ENCODE measurements at places on chromosomes 7 and 10.

- DNase-seq: no peak
Measured at GRCh38 chr10:27912231-27912630, 86.6 kb downstream of the ODAD2 start.

GRCh38 chr7:137572056-137572784 is 228.7 kb upstream of the PTN start:
- DNase-seq: no peak

DNA sequence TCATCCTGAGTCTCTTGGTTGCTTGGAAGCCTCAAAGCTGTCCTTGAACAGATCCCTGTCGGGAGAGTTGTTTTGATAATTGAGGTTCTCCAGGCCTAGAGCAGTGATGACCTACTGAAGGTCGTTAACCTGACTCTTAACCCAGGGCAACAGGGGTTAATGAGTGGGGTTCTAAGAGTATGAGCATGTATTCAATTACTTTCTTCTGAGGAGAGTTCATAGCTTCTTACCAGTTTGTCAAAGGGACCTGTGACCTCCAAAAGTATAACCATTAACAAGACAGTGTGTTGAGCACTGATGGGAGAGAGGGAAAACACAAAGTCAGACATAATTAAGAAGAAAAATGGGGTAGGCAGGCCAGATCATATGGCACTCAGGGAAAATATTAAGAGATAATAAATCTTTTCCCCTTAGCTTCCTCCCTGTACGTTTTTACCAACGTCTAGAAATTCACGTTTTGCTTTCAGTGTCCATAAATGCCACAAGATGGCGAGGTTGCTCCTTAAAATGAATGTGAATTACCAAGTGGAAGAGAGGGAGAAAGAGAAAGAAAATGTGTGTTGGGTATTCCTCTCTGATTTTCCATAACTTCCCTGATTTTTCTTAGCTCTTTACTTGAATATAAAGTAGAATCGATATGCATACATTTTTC is 97.6 kb downstream of the SUGCT start:
- DNase-seq: no peak

DNA sequence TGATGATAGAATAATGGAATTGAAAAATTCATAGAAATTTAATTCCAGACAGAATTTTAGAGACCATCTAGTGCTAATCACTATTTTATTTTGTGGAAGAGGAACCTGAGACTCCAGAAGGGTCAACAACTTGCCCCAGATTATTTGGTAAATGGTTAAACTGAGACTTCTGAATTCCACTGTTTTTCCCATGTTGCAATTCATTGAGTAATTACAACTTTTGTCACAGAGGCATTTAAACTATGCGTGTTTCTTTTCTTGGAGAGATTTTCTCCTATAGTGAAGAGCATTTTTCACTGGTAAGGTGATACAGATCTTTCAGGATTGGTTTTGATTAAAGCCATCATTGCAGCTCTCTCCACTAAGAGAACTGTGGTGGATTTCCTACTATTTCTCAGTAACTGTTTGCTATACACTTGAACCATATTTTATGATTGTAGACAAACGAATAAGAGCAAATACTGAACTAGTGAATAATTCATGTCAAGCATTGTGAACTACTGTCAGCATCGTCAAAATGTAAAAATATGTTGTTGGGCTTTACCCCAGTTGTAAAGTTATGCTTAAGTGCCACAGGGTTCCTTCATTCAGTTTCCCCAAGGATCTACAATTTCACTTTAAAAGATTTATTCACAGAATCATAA is 26.5 kb downstream of the LRGUK start:
- no peak for DNase-seq

DNA sequence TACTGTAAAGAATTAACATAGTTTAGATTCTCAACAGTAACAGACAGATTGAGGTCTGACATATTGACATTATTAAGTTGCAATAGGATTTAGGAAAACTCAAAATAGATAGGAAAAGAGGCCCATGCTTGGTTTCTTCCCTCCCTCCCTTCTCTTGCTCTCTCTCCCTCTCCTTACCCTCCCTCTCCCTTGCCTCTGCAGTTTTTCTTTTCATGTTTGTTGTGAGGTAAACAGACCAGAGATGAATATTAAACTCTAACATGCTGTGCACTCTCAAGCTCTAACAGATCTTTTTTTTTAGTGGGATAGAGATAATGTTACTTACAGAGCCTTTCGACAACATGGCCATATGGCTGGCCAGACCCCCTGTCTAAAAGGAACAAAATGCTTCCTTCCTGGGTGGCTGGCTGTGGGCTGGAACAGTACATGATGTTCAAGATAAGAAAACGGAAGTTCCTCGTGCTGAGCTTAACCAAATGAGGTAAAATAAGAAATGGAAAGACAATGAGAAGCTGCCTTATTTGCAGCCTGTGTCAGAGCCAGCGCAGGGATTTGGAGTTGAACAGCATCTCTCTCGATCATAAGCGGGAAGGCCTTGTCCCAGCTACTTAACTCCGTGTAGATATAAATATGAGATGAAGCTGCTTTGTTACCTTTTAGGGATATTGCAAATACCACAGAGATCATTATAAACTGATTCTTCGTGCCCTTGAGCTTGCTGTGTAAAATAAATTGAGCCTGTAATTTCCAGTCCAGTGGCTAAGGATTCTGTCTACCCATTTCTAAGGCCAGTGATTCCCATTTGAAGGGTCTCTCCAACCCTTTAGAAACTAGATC is 391.9 kb upstream of the NPVF start:
- DNase-seq: no peak

DNA sequence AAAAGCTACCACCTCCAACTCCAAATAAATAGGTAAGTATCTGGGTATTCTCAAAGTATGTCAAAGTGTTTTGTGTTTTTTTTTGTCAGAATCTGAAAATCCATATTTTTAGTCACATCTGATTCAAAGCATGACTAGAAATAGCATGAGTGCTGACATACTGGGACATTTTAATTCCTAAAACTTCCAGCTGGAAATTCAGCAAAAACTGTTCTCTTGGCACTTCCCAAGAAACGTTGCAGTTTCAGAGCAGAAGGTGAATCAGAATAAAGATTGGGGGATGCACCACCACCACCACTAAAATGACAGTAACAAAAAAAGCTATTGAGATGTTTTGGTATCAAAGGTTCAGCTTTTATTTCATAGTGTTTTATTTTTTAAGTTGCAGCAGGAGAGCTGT is 724.6 kb upstream of the CELF2 start:
- DNase-seq: no peak

GRCh38 chr10:13439313-13440184 is 89.3 kb downstream of the BEND7 start:
- no peak for DNase-seq

- DNase-seq: no peak
Measured at GRCh38 chr10:63666836-63667383, 145.7 kb downstream of the REEP3 start.

GRCh38 chr7:130272381-130273080 is 5.9 kb downstream of the CPA2 start:
- DNase-seq: no peak

DNA sequence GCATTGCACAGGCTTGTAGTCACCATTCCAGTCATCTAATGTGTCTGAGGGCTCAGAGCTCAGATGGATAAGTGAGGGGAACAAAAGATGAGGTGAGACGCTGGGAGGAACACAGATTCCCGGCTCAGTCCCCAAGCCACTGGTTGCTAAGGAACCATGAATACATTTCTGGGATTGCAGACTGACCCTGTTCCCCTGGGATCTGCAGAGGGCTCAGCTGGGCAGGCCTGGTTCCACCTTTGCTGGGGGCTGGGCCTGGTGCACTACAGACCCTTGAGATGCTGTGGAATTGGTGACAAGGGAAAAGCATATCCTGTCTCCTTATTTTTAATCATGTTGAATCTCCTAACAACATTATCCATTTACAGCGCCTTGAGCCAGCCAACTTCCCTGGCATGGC is 19.2 kb downstream of the ELFN1 start:
- no peak for DNase-seq

DNA sequence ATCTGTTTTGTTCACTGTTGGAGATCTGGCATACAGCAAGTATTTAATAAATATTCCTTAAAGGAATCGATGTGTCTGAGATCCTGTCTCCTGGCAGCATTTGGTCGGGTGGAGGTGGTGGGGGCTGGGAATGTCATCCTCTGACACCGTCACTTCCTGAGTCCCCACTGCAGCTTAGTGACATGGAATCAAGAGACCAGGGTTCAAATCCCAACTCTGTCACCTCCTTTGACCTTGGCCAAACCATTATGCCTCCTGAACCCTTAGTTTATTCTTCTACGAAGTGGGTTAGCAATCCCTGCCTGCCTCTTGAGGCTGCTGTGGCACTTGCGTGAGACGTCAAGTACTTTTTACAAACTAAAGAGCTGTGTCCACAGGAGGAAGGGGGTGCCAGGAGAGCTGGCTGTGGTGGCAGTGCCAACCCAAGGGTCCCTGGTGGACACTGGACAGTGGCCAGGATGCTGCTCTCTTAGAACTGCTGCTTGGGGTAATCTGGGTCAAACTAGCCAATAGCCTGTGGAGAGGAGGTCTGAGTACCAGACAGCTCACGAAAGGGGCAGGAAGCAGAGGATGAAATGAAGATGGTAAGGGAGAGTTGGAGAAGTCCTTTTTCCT is 8.0 kb upstream of the ZMIZ1 start:
- no peak for DNase-seq

- no peak for DNase-seq
Measured at GRCh38 chr10:87837445-87837844, 19.4 kb upstream of the ATAD1 start.

DNA sequence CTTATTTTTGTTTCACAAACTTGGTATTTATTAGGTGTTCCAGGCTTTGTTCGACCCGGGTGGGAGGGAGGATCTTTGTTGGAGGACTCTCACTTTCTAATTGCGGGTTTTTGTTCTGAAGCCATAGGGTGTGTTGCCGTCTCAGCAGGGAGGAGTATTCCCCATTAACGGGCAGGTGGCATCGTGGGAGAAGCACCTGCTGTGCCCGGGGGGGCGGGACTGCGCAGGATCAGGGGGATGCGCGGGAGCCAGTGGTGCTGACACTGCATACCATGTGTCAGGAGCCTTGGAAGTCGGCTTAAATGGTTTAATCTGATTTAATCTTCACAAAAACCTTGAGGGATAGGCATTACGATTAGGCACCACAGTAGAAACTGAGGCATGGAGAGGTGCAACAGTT is 113.0 kb downstream of the MGMT start:
- DNase-seq: no peak

DNA sequence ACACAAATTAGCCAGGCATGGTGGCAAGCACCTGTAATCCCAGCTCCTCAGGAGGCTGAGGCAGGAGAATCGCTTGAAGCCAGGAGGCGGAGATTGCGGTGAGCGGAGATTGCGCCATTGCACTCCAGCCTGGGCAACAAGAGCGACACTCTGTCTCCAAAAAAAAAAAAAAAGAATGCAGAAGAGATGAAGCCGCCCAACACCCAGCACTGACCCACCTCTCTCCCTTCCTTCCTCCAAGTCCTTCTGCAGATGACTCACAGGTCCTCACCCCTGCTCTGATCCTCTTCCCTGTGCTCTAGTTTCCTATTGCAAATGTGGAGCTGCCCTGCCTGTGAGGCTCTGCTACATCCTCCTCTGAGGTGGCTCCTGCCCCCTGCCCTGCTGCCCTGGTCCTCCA is 22.0 kb upstream of the OPALIN start:
- DNase-seq: no peak

DNA sequence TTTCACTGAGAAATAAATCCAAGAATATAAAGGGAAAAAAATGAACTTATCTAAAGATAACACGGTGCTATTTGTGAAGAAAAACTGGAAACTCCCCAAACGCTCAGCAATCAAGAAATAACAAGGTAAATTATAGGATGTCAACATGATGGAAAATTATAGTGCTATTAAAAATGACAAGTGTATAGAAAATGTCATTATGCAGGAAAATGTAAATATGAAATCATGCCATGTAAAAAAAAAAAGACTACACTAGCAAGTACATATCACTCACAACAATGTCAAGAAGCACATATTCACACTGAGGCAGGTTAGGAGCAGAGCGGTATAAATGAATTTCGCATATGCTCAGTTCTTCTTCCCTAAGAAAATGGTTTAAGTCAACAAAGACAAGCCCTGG is 27.7 kb downstream of the KLRG2 start:
- no peak for DNase-seq

- DNase-seq: no peak
Measured at GRCh38 chr7:117862378-117862777, 10.9 kb downstream of the CTTNBP2 start.

- DNase-seq: no peak
Measured at GRCh38 chr7:28799619-28800018, 158.5 kb downstream of the TRIL start.

DNA sequence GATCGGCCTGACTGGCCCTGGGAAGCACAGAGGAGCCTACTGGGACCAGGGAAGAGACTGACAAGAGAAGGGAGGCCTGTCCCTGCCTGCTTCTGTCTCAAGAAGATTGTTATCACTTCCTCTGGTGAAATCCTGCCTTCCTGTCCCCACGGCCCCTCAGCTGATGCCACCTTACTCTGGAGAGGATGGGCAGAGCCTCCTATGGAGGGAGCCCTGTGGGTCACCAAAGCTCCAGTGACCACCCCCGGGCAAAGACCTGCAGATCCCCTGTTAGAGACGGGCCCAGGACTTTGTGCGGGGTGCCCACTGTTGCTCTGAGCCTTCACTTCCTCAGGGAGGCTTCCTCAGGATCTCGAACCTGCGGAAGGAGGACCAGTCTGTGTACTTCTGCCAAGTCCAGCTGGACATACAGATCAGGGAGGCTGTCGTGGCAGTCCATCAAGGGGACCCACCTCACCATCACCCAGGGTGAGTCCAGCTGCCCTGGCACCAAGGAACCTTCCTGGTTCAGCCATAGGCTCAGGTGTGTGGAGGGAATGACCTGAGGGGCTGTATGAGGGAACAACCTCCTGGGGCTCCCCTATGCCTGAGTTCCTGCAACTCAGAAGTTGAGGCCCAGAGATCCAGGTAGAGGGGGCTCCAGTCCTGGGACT is 1.4 kb upstream of the PILRB start:
- DNase-seq: no peak

DNA sequence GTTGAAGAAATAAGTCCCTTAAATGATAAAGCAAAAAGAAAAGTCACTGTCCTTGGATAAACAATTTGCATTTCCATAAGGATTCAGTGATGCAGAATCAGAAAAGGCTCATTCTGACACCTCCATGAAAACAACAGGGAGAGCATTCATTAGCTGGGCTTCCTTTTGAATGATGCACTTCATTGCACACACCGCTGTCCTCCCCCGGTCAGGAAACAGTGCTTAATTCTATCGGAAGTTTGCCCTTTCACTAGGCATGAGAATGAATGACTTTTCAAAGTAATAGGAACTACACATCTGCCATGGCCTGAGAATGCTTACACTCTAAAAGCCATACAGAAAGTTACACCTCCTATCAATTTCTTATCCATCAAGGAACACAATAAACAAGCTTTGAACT is 4.2 kb downstream of the PCDH15 start:
- DNase-seq: no peak

GRCh38 chr10:93598157-93598556 is 2.9 kb downstream of the RBP4 start:
- DNase-seq: no peak

GRCh38 chr10:117545141-117546019 is 2.8 kb downstream of the EMX2 start:
- no peak for DNase-seq

GRCh38 chr7:85237721-85238120 is 50.9 kb upstream of the SEMA3D start:
- DNase-seq: no peak

GRCh38 chr10:107741971-107742370 is 577.5 kb upstream of the SORCS1 start:
- no peak for DNase-seq

- DNase-seq: no peak
Measured at GRCh38 chr7:107503687-107504086, 33.8 kb downstream of the GPR22 start.

- no peak for DNase-seq
Measured at GRCh38 chr7:46774515-46774914, 807.4 kb downstream of the TNS3 start.
